ENCODE measurements at places on chromosomes 5 and 9.

- peak overlapping the region; percentile 41 for H3K27ac ChIP-seq
- peaks cover 52% of the 10 kb centered on the region for H3K4me1 ChIP-seq
- no peaks in the 10 kb centered on the region for H3K36me3 ChIP-seq
- peak; percentile 89 for DNase-seq
- H3K4me3 ChIP-seq, result no peak overlapping the region
These were observed 16.3 kb upstream of the PLEKHG4B start for GRCh38 chr5:75331-76320.

- no peak overlapping the region for H3K4me3 ChIP-seq
- H3K36me3 ChIP-seq, result no peaks in the 10 kb centered on the region
- no peak overlapping the region for H3K27ac ChIP-seq
- DNase-seq, result no peak
These were observed 121.7 kb downstream of the KCNIP1 start for GRCh38 chr5:170625221-170626165.

DNA sequence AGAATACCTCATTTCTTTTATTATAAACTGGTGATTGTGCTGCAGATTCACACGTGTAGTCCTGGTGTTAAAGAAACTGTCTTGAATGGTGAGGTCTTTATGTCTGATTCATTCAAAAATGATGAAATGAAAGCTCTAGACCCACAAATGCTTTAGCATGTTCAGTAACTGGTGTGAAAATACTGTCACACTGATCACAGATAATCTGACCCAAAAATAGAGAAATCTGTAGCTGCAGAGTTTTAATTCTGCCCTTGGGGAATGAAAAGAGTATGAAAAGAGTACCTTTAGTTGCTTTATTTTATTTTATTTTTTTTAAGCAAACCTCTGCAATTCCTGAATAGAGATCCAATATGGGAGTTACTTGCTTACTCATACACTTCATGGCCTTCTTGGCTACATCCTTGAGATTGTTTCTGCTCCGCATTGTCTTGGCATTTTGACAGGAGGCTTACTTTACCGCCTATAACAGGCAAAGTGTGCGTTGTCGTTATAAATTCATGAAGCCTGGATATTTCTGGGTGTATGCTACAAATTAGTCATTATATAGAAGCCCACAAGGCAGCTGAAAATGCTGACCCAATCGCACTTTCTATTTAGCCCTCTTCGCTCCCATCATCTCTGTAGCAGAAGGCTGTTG lies 2.7 kb downstream of the RGMB start:
- H3K4me3 ChIP-seq, result no peak overlapping the region
- H3K27ac ChIP-seq, result no peak overlapping the region
- no peaks in the 10 kb centered on the region for H3K27me3 ChIP-seq
- H3K36me3 ChIP-seq, result peaks cover 48% of the 10 kb centered on the region
- H3K4me1 ChIP-seq, result peaks cover 35% of the 10 kb centered on the region

DNA sequence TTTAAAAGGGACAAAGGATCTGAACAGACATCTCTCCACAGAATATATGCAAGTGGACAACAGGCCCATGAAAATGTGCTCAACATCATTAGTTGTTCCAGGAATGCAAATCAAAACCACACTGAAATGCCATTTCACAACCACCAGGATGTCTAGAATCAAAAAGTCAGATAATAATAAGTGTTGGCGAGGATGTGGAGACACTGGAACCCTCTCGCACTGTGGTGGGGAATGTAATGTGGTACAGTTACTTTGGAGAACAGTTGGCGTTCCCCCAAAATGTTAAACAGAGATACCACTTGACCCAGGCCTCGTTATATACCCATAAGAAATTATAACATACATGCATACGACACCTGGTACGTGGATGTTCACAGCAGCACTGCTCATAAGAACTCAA lies 38.6 kb downstream of the SARDH start:
- H3K27me3 ChIP-seq, result no peaks in the 10 kb centered on the region
- DNase-seq, result no peak
- H3K36me3 ChIP-seq, result peaks cover 25% of the 10 kb centered on the region

DNA sequence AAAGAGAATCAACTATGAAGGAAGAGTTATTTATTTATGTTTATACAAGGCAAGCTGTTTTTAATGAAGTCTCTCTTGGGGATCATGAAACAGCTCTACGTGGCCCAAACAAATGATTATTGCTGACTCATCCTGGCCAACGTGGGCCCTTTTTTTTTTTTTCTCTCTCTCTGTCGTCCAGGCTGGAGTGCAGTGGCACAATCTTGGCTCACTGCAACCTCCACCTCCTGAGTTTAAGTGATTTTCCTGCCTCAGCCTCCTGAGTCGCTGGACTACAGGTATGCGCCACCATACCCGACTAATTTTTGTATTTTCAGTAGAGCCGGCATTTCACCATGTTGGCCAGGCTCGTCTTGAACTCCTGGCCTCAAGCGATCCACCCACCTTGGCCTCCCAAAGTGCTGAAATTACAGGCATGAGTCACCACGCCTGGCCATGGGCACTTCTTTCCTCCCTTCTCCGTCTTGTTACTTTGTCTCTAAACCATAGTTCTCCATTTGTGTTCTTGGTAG lies 98.3 kb downstream of the BASP1 start:
- H3K4me1 ChIP-seq, result peaks cover 63% of the 10 kb centered on the region
- H3K27me3 ChIP-seq, result no peaks in the 10 kb centered on the region
- peak; percentile 92 for DNase-seq
- H3K4me3 ChIP-seq, result no peak overlapping the region

- DNase-seq, result no peak
- H3K27me3 ChIP-seq, result peaks cover 5% of the 10 kb centered on the region
- no peak overlapping the region for H3K27ac ChIP-seq
- H3K4me3 ChIP-seq, result no peak overlapping the region
These were observed 88.7 kb downstream of the PIP5K1B start for GRCh38 chr9:68793605-68794343.

DNA sequence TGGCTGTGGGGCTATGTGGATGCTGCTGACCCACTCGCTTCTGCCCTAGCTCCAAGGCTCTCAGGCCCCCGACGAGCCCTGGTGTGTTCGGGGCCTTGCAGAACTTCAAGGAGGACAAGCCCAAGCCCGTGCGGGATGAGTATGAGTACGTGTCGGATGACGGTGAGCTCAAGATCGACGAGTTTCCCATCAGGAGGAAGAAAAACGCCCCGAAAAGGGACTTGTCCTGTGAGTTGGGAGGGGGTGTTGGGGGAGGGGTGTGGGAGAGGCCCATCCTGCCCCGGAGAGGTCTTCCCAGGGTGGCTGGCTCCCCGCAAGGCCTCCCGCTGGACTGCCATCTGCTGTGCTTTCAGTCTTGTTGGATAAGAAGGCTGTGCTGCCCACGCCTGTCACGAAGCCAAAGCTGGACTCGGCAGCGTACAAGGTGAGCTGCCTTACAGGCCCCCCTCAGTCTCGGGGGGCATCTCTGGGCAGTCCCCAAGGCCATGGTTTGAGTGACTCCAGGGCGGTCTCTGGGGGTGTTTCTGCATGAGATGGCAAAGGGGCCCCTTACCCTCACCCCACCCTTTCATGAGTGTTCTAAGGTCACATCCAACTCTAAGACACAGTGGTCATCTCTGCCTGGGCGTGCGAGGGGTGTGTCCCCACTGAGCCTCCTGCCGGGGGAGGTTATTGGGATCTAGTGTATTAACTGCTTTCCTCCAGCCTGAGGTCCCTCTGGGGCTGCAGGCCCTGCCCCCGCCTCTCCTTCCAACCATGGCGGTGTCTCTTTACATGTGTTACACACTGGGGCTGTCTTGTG lies 89.5 kb downstream of the PHF2 start:
- H3K4me1 ChIP-seq, result no peaks in the 10 kb centered on the region
- no peak overlapping the region for H3K4me3 ChIP-seq
- peaks cover 5% of the 10 kb centered on the region for H3K36me3 ChIP-seq
- no peak for DNase-seq

- H3K4me3 ChIP-seq, result no peak overlapping the region
- H3K36me3 ChIP-seq, result no peaks in the 10 kb centered on the region
- no peaks in the 10 kb centered on the region for H3K4me1 ChIP-seq
- no peak for DNase-seq
- no peaks in the 10 kb centered on the region for H3K27me3 ChIP-seq
These were observed 191.6 kb downstream of the TRIM36 start for GRCh38 chr5:114977979-114978573.

GRCh38 chr9:626596-626995 lies 214.9 kb upstream of the DMRT1 start:
- H3K4me3 ChIP-seq, result no peak overlapping the region
- no peaks in the 10 kb centered on the region for H3K27me3 ChIP-seq
- H3K27ac ChIP-seq, result no peak overlapping the region
- no peaks in the 10 kb centered on the region for H3K36me3 ChIP-seq

DNA sequence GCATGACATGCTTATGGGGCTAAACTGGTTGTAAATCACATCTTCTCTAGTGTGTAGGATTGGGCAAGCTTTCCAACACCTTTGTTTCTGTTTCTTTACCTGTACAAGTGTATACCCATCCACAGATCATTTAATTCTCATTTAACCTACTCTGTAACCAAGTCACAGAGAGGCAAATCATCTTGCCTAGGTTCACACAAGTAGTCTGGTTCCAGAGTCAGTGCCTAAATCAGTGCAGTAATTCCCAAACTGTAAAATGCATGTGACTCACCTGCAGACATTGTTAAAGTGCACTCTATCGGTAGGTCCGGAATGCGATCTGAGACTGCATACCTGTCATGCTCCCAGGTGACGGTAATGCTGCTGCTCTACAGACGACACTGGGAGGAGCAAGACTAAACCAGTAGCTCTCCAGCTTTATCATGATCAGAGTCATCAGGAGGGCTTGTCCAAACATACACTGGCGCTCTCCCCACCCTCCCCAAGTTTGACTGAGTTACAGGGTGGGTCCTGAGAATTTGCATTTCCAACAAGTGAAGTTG lies 107.9 kb upstream of the FREM1 start:
- H3K4me3 ChIP-seq, result no peak overlapping the region
- H3K36me3 ChIP-seq, result no peaks in the 10 kb centered on the region
- no peaks in the 10 kb centered on the region for H3K4me1 ChIP-seq
- H3K27ac ChIP-seq, result no peak overlapping the region

GRCh38 chr5:132260714-132261551 lies 3.4 kb downstream of the PDLIM4 start:
- H3K27me3 ChIP-seq, result no peaks in the 10 kb centered on the region
- H3K36me3 ChIP-seq, result peaks cover 62% of the 10 kb centered on the region
- peaks cover 89% of the 10 kb centered on the region for H3K4me1 ChIP-seq
- no peak overlapping the region for H3K4me3 ChIP-seq
- DNase-seq, result peak; percentile 97
- peak overlapping the region; percentile 77 for H3K27ac ChIP-seq

GRCh38 chr5:16147179-16147900 lies 32.3 kb downstream of the MARCHF11 start:
- no peak overlapping the region for H3K27ac ChIP-seq
- H3K4me1 ChIP-seq, result no peaks in the 10 kb centered on the region
- no peaks in the 10 kb centered on the region for H3K27me3 ChIP-seq
- DNase-seq, result no peak
- H3K4me3 ChIP-seq, result no peak overlapping the region
- H3K36me3 ChIP-seq, result no peaks in the 10 kb centered on the region

DNA sequence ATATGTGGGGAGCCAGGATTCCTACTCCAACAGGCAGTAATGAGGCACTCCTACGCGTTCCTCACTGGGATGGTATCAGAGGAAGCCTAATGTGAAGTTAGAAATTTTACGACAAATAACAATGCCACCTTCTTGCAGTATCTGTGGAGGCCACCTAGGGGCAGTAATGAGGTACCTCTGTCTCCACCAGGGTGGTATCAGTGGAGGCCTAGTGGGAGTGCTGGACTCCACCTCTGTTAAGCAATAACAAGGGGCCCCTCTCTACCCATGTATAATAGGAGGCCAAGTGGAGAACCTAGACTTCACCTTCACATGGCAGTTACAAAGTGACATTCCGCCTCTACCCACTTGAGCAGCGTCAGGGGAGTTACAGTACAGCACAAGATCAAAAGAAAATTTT lies 147.9 kb downstream of the PLPPR1 start:
- no peaks in the 10 kb centered on the region for H3K36me3 ChIP-seq

GRCh38 chr5:150144879-150145278 lies 10.8 kb downstream of the PDGFRB start:
- H3K4me1 ChIP-seq, result peaks cover 71% of the 10 kb centered on the region
- no peaks in the 10 kb centered on the region for H3K27me3 ChIP-seq
- H3K4me3 ChIP-seq, result no peak overlapping the region
- H3K27ac ChIP-seq, result peak overlapping the region; percentile 97

GRCh38 chr5:93596676-93597490 lies 13.9 kb downstream of the NR2F1 start:
- no peak overlapping the region for H3K27ac ChIP-seq
- 0 out of 2 replicates have a peak, but pooled peaks cover 4% of the 10 kb centered on the region for H3K36me3 ChIP-seq
- H3K4me1 ChIP-seq, result peaks cover 4% of the 10 kb centered on the region

- H3K4me1 ChIP-seq, result peaks cover 32% of the 10 kb centered on the region
- H3K27me3 ChIP-seq, result no peaks in the 10 kb centered on the region
- DNase-seq, result peak; percentile 59
- H3K4me3 ChIP-seq, result no peak overlapping the region
These were observed 400.0 kb downstream of the KIAA0825 start for GRCh38 chr5:94218374-94218773.

DNA sequence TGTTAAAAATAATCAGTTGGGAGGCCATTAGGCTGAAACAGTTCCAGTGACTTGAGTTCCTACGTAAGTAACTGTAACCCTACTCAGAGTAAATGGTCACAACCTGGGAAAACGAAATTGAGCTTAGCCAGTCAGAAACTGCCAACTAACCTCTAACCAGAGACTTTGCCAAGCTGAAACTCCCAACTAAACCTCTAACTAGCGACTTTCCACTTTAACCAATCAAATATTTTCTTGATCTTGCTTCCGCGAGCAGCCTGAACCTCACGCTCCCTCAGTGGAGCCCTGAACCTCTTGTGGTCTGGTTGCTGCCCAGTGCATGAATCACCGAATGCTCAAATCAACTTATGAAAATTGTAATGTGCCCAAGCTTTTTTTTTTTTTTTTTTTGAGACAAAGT lies 156.2 kb downstream of the MED10 start:
- H3K4me3 ChIP-seq, result no peak overlapping the region
- no peak for DNase-seq
- no peaks in the 10 kb centered on the region for H3K36me3 ChIP-seq
- no peaks in the 10 kb centered on the region for H3K27me3 ChIP-seq

- H3K36me3 ChIP-seq, result peaks cover 12% of the 10 kb centered on the region
- no peaks in the 10 kb centered on the region for H3K4me1 ChIP-seq
- DNase-seq, result no peak
These were observed 17.0 kb downstream of the ACO1 start for GRCh38 chr9:32401488-32401887.

- H3K27me3 ChIP-seq, result no peaks in the 10 kb centered on the region
- peaks cover 44% of the 10 kb centered on the region for H3K4me1 ChIP-seq
- peaks cover 37% of the 10 kb centered on the region for H3K36me3 ChIP-seq
- peak overlapping the region; percentile 59 for H3K4me3 ChIP-seq
- DNase-seq, result no peak
These were observed 813 bp upstream of the SLU7 start for GRCh38 chr5:160419458-160420330.

DNA sequence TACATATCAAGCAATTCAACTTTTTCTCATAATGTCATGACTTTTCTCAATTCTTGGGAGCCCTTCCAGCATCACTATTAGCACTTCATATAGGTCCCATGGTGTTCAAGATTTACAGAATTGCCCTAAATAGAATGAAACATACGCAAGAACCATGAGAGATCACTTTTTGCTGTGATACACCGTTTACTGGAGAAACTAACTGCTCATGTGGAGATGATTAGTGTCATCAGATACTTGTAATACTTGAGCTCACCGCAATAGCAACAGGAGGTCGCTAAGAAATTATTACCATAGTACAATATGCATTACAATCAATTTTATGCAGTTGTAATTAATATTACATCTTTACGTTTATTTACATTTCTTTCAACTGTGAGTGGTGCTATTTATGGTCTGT lies 4.8 kb upstream of the PCSK5 start:
- no peak for DNase-seq
- no peaks in the 10 kb centered on the region for H3K36me3 ChIP-seq
- H3K4me1 ChIP-seq, result no peaks in the 10 kb centered on the region
- no peak overlapping the region for H3K4me3 ChIP-seq

- DNase-seq, result peak; percentile 70
- peak overlapping the region; percentile 64 for H3K27ac ChIP-seq
- H3K4me1 ChIP-seq, result peaks cover 18% of the 10 kb centered on the region
- no peaks in the 10 kb centered on the region for H3K27me3 ChIP-seq
- H3K36me3 ChIP-seq, result no peaks in the 10 kb centered on the region
These were observed 603 bp downstream of the TMEM268 start for GRCh38 chr9:114611516-114612271.
